ENCODE measurements at places on chromosomes 1 and 21.

DNA sequence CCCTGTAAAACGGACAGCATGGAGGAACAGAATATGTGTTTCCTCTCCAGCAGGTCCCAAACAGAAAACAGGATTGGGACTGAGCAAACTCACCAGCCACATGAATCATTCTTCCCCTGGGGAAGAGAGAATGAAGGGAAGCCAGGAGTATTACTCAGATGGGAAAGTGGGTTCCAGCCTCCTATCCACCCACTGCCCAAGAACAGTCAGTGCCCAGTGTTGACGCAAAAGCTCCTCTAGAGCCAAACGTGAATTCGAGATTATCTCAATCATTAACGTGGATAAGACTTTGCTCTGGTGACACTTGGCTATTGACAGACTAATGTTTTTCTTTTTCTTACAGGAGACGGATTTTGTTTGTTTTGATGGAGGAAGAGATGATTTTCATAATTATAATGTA lies 9.3 kb downstream of the MIA3 start:
- DNase-seq, result no peak

- DNase-seq, result no peak
Measured at GRCh38 chr1:167132301-167133010, 38.6 kb downstream of the STYXL2 start.

DNA sequence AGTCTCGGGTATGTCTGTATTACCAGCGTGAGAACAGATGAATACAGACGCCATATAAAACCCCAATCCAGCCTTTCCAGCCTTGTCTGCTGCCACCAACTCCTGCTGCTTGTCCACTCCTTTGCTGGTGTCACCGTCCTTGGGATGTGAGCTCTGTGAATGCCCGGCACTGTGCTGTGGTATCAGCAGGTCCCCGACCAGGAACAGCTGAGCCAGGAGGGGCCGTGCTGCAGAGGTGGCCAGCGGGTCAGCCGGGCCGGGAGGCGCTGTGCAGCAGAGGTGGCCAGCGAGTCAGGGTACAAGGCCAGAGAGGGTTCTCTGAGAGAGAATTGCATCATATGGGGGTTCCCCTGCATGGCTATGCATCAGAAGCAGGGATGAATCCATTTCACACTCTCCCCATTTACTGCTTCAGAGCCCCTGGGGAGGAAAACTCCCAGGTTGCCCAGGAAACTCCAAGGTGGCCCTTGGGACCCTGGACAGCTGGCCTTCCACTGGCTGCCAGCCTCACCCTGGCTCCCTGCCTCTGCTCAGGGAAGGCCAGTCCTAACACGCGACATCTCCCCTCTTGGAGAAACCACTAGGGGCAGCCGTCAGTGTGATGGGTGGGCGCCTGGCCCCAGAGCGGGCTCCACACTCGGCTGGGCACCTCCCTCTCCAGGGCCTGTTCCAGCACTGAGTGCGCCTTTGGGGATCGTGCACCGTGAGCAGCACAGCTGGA lies 122.4 kb upstream of the COL6A1 start:
- no peak for DNase-seq

DNA sequence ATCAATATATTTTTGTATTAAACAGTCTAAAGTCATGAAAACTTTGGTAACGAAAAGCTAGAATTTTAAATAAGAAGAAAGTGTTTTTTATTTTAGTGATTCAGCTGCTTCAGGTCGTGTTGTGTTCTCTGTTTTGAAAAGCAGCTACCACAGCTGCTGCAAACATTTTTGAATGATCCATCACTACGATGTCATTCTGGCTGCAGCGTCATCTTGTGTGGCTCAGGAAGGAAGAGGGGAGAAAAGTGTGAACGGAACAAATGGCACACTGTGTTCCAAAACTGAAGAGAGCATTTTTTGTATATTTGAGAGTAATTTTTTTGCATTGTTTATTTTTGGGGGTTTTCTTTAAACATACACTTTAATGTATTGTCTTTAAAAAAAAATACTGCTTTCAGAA lies 323.0 kb upstream of the ADGRL2 start:
- no peak for DNase-seq

DNA sequence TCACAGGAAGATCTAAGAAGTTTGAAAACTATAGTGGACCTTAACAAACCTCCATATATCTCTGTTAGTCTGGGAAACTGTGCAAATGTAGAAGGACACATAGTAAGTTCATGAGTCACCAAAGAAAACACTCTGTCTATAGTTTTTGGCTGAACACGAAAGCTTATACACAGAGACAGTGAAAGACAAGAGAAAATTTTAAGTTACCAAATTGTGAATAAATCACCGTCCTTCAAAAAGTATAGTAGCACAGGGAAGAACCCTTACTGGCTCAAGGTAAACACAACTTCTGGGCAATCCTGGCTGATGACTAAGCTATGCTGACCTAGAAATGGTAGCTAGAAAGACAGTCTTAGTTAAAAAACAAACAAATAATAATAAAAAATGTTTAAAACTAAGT lies 1057.9 kb downstream of the AMY1C start:
- DNase-seq, result no peak

DNA sequence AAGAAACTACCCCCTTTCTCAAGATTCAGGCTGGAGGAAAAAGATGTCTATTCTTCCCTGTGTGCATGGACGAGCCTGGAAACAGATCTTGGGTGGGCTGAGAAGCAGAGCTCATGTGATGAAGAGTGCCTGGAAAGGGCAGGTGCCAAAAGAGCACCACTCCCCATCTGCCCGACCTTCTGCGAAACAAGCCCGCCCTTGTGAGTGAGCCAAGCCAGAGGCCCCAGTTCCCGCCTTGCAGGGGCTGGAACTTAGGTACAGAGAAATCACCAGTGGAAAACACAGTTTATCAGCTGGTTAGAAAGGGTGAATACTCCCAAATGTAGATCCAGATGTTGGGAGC lies 26.7 kb upstream of the A3GALT2 start:
- peak; percentile 68 for DNase-seq

GRCh38 chr1:156920233-156921052 lies at the start of gene LRRC71:
TSS of gene LRRC71 (plus strand) at chr1:156920632. CDS start at chr1:156920804, 172 bp downstream.
- peak; percentile 85 for DNase-seq

GRCh38 chr1:237429252-237429651 lies 387.3 kb downstream of the RYR2 start:
- peak; percentile 37 for DNase-seq

GRCh38 chr1:153422450-153423068 lies 6.2 kb downstream of the S100A7A start:
- peak; percentile 77 for DNase-seq

DNA sequence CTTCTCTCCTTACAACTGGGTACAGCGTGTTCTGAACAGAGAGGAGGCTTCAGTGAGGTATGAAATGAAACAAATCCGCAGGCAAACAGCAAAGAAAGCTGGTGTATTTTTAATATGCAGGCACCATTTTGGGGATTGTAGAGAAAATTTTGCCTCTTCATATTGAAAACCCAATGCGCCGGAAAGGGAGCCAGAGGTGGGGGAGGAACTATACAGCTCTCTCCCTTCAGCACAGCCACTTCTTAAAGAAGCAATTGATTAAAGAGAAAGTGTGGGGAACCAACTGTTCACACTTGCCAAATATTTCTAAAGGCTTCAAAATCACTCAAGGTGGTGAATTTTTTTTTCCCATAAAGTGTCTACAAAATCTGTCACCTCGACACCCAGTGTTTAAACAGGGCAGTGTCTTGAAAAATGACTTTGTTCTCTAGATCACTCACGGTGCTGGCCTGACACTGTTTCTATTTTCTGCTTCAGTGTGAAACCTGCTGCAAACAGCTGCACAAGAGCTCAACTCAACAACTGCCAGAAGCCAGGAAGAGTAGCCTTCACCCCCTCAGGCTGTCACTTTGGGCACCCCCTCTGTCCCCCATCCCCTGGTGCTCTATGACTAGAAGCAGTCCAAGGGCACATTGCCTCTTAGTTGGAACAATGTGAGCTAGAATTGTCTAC lies 123.8 kb upstream of the CTTNBP2NL start:
- no peak for DNase-seq

DNA sequence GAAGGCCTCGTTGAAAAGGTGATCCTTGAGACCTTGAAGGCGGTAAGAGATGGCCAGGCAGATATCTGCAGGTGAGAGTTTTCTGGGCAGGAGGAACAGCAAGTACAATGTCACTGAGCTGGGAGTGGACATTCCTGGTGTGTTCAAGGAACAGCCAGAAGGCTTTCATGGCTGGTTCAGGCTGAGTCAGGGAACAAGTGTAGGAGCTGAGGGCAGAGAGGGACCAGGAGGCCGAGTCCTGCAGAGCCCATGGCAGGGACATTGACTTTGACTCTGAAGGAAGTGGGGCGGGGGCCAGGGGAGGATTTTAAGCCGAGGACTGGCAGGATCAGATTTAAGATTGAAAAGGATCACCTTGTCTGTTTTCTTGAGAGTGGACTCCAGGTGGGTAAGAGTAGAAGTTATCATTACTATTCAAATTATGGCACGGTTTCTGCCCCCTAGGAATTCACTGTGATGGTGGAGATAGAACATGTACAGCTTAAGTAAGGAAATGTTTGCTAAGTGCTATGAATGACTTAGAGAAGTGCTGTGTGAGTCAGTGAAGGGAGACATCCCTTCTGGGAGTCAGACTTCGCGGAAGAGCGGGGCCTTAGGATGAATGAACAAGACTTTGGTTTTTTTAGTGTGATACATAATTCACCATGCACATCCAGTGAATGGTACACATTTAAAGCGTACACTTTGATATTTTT lies 202.3 kb downstream of the KIF26B start:
- no peak for DNase-seq

- DNase-seq, result peak; percentile 58
Measured at GRCh38 chr1:107135463-107135862, 5.4 kb upstream of the NTNG1 start.

- no peak for DNase-seq
Measured at GRCh38 chr1:183467687-183468086, 4.6 kb upstream of the SMG7 start.

GRCh38 chr21:42499444-42500112 lies 3.6 kb upstream of the RSPH1 start:
- no peak for DNase-seq

DNA sequence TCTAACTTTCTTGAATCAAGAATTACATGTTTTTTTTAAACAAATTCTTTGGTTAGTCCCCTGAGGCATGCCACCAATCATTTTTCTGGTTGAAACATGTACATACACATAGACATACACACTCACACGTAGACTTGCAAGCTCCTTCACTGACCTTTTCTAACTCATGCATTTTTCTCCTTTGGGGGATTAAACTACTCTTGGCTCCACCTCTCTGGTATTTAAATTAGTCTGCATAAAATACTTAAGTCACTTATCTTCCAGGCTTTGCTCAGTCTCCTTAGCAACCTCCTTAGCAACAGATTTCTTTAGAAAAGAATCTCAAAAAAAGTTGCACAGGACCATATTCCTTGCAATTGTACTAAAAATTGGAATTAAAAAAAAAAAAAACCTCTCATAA lies 440.9 kb upstream of the LRRC7 start:
- DNase-seq, result no peak

- DNase-seq, result no peak
Measured at GRCh38 chr1:11940260-11940921, 5.9 kb downstream of the PLOD1 start.

DNA sequence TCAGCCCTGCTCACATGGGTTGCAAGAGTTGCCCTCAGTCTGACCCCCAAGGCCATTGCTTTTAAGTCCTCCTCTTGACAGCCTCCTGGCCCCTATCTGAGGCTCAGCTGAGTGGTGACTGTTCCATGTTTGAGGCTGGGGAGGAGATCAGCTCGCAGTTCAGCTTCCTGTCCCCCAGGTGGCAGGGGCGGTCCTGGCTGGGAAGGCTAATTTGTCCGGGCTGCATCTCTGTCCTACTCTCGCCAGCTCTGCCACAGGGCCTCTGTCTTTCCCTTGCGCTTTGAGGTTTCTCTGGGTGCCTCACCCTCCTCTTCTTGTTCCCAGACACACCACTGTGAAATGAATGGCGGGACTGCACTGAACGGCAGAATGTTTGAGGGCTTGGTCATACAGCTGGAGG lies 157.3 kb downstream of the KCNJ6 start:
- no peak for DNase-seq

DNA sequence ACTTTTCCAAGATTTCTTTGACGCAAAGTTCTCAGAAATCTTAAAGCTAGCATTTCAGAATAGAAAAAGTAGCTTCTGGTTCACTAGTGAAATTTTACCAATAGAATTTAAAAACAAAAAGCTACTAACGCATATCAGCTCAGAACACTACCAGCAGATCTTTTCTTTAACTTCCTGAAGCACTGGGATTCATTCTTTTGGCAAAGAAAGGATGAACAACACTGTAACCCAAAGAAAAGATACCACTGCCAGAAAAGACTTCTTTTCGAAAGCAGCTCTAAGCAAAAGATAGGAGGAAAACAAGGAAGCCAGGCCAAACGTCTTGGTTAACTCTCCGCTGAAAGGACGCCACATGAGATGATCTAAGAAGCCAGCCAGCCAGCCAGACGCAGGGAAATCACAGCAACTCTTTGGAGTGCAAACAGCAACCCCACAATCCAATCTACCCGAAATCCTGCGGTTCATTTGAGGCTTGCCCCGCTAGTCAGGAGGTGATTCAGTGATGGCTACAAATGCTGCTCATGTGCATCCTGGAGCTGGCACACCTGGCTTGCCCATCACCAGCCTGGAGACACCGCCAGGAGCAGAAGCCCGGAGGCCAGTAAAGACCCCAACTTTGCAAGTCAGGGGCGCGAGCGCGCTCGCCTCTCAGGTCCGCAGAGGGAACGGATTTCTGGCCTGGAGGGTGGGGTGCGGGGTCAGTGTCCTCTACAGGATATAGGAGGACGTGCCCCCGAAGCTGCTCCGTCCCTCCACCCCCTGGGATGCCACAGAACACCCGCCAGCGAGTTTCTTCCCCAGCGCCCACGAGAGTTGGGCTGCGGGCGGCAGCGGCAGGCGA lies 812 bp downstream of the NBPF1 start:
- DNase-seq, result peak; percentile 81

- DNase-seq, result peak; percentile 60
Measured at GRCh38 chr1:30522031-30523004, 201.1 kb downstream of the MATN1 start.

GRCh38 chr1:238458899-238459298 lies 568.2 kb upstream of the ZP4 start:
- no peak for DNase-seq

DNA sequence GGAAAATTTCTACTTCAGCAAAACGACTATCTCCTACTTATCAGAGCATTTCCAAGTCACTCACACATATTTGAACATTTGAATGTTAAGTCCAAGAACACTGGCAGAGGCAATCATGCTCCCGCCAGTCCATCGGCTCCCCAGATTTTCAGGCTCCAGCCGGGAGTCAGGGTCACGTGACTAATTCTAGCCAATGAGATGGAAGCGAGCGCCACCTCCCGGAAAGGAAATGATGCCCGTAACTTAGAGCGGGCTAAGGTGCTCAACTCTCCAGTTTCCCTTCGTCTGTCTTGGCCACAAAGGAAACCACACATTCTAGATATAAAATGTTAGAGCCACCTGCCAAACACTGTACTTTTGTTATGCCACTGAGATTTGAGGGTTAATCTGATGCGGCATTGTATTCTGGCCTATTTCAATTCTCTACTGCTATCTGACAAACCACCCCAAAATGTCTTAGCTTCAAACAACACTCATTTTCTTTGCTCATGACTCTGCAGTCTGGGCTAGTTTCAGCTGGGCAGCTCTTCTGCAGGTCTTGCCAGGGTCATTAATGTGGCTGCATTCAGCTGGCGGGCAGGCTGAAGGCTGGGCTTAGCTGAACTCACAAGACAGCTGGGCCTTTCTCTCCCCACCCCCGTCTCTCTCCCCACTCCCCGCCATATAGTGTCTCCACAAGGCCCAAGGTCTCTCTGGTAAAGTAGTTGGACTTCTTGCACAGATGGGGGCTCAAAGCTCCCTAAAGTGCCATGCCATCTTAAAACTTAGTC lies 16.5 kb upstream of the LHX4 start:
- DNase-seq, result no peak

Data from right forelimb (tissue), 1 donor.